Posterior vena cava (tissue), 2 donors: ENCODE measurements at places on chromosomes 5 and 9. TPM values are rescaled to one million over a fixed set of nuclear protein-coding genes. Genes with fewer than 3 reads are reported as not detected.

COL5A1 gene
- total RNA-seq, result 196 TPM

RMI1 gene
- total RNA-seq, result 3.7 TPM

RGS7BP gene
- 19.3 TPM for total RNA-seq

DNA sequence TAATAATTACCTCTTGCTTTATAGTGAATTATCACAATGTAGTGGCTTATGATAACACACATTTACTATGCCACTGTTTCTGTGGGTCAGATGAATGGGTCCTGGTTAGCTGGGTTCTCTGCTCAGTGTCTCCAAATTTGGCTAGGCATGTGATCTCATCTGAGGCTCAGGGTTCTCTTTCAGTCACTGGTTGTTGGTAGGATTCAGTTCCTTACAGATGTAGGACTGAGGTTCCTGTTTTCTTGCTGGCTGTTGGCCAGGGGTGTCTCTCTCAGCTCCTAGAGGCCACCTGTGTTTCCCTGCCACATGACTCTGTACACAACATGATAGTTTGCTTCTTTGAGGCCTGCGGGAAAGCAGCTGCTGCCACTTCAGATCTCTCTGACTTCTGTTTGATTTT is 7.1 kb downstream of the NFX1 start:
- no peak for DNase-seq

- peak; percentile 45 for DNase-seq
These were observed 31.3 kb downstream of the LHX6 start for GRCh38 chr9:122197426-122197825.

DNA sequence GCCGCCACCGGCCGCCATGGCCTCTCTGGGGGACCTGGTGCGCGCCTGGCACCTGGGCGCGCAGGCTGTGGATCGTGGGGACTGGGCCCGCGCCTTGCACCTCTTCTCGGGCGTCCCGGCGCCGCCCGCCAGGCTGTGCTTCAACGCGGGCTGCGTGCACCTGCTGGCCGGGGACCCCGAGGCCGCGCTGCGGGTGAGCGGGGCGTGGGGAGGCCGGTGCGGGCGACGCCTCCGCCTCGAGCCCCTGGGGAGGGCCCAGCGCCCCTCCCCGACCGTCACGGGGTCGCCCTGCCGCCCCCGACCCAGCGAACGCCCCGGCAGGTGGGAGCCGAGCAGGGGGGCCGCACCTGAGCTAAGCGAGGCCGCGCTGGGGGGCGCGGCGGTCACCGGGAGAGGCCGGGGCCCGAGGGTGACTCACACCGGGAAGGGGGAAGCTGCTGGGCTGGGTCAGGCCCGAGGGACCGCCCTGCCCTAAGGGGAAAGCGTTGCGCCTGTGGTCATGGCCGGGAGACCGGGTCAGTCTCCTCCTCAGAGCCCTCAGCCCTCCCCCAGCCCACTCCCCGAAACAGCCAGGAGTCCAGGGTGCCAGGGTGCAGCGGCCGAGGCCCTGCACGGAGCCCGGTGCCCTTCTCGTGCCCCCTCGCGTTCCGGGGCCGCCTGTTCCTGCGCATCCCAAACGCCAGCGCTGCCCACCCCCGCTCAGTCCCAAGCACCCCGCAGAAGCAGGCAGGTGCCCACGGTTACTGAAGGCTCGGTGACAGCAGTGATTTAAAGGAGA is 510 bp downstream of the NOXA1 start:
- DNase-seq, result peak; percentile 85
